ENCODE measurements at places on chromosomes 3 and 15.

- no peak for DNase-seq
These were observed 2.4 kb upstream of the ADAMTSL3 start for GRCh38 chr15:83651541-83651940.

DNA sequence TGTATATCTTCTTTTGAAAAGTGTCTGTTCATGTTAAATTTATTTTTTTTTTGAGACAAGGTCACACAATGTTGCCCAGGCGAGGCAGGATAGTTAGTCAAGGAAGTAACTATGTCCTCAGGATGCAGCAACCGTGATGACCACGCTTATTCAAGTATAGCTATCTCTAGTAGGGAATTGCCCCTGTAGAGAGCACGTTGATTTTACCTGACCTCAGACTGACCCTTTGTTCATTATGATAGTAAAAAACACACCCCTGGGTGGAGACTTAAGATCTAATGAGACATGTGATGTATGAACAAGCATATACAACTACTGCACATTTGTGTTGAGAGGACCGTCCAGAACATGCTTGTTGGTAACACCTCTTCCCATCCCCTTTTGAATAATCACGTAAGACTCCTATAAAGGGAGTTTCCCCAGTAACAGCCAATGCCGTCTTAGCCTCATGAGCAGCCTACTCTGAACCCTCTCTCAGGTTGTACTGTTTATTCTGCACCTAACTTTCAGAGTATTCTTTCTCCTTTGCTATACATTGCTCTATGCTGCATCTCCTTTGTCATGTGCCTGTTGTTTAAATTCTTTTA lies 32.9 kb downstream of the ZNF621 start:
- no peak for DNase-seq

GRCh38 chr3:12829886-12830784 lies 11.2 kb downstream of the RPL32 start:
- DNase-seq = no peak

GRCh38 chr3:126364731-126365301 lies 7.6 kb upstream of the KLF15 start:
- no peak for DNase-seq

GRCh38 chr3:24541935-24542334 lies 47.3 kb upstream of the THRB start:
- no peak for DNase-seq

DNA sequence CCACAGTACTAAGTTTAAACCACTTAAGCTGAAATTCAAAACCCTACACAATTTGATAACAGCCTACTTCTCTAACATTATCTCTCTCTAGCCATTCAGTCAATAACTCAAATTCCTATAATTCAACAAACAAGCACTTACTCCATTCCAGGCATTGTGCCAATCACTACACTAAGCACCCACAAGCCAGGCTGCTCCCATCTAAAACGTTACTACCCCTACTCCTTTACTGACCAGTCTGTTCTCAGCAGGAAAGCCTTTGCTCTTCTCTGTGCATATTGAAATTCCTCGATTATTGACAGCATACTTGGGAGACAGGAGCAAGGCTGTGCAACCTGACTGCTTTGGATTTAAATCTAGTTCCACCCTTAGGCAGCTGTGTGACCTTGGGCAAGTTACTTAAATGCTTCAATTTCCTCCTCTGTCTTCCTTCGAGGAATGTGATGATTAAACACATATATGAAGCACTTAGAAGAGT lies 177.2 kb upstream of the THBS1 start:
- DNase-seq = no peak

DNA sequence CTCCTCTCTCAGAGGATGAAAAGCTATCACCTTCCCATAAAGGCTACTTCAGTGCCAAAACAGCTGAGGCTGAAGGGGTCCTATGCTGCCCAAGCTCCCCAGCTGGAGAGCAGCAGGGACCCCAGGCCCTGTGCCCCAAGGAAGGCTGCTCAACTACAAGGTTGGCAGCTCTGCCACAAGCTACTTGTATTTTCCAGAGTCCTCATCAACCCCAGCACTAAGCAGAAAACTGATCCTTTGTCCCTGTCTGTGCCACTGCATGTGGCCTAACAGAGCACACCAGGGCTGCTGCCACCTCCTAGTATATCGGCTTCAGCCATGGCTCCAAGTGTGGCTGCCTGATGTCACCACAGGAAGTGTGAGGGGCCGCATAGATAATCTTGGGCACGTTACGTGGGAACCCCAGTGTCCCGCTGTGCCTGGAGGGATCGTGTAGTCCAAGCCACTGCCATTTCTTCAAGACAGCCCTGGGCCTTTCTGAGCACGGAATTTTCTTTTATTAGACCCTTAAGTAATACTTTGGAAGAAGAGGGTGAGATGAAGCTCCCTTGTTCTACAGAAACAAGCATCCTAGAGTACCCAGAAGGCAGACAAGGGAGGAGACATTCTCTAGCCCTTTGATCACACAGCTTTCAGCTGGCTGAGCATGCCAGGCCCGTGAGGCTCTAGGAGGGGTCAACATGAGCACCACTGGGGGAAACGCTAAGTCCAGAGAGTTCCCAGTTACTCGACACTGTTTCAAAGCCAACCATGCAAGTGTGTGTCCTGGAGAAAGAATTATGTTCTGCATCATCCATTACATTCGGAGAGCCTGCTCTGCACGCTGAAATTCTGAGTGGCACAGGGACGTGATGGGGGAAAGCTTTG lies 60.7 kb downstream of the CAPN7 start:
- no peak for DNase-seq

DNA sequence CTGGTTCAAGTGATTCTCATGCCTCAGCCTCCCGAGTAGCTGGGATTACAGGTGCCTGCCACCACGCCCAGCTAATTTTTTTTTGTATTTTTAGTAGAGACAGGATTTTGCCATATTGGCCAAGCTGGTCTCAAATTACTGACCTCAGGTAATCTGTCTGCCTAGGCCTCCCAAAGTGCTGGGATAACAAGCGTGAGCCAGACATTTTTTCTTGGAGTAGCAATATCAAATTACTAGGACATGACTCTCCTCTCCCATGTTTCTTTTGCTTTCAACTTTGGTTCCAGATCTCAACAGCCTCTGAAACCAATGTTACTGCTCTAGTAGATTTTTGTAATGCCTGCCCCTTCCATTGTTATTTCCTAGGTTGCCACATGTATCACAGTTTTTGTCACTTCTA lies 462.0 kb downstream of the GBE1 start:
- DNase-seq = no peak

- DNase-seq = no peak
These were observed 349.6 kb upstream of the KCNMB2 start for GRCh38 chr3:178186666-178187065.

- DNase-seq = no peak
These were observed 127.3 kb downstream of the PPM1L start for GRCh38 chr3:160883373-160883772.

DNA sequence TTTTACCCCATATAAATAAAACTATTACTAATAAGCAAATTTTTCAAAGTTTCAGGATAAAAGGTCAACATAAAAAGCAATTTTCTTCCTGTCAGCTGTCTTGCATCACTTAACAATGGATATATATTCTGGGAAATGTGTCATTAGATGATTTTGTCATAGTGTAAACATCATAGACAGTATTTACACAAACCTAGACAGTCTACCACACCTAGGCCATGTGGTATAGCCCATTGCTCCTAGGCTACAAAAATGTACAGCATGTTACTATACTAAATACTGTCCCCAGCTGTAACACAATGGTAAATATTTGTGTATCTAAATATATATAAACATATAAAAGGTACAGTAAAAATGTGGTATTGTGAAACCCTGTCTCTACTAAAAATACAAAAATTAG lies 156.7 kb downstream of the ANO10 start:
- DNase-seq = no peak

DNA sequence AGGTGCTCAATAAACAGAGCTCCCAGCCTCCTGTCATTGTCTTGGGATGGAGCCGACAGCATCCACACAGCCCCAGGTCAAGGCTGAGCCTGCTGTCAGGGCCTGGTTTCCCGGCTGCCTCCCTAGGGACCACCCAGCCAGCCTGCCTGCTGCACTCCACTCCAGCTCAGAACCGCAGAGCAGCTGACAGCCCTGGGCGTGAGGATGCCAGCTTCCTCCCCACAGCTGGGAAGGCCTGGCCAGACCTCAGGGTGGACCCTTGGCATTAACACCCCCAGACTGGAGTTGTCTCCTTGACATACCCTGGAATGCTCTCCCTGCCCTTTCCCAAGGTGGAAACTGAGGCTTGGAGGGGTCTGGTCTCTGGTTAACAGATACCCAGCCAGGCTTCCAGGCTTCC lies 112.0 kb downstream of the WNT7A start:
- no peak for DNase-seq

DNA sequence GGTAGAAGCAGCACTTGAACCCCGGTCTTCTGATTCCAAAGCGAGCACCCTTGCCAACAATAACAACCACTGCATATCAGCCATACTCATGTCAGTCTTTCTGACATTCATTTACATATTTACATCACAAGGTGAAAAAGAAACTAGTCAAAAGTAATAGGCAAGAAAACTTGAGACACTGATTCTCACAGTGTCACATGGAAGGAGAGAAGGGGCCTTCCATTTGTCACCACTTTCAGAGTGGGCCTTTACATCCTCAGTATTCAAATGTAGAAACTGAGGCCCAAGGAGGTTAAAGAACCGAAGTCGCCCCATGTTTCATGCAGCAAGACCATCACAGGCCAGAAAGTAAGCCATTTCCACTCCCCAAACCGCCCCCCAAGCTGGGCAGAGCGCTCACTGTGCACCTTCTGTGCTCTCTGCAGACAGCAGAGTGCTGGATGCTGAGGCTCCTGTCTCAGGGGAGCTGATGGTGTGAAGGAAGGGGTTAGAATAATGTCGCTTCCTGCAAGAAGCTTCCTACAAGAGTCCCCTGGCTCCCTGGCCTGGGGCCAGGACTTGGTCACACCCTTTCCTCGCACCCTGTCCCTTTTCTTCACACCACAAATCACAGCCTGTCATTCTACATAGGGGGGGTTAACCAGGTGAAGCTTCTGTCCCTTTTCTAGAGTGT lies 260.1 kb downstream of the UACA start:
- DNase-seq = no peak

DNA sequence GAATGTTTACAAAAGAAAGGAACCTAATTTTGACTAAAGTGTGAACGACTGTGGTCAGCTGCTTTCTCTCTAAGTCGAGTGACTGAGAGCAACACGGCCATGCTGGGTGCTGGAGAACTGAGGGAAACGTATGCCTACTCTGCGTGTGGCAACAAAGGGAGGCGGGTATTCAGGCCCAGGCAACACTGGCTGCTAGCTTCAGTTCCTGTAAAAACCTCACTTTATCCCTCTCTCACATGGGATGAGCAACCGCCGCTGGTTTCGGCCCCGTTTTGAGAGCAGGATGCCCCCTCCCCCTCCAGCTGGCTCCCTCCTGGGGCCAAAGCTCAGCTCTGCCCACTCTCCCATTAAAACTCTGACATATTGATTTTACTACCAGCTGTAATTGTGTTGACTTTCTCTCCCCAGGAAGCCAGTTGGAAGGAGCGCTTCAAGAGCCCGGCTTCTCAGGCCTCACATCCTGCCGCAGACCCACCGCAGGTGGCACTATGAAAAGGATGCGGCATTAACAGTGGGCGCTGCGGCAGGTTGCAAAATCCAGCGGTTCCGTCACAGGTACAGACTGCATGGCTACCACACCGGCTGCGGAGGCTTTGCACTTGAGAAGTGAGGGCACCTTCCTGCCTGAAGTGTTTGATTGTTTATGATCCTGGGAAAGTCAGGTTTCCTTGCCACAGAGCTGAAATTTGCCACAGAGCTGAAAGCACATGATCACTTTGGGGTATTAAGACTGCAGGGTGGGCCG lies 12.7 kb downstream of the PLXND1 start:
- DNase-seq = peak; percentile 90

- no peak for DNase-seq
These were observed 14.2 kb upstream of the SNX22 start for GRCh38 chr15:64137226-64137833.

DNA sequence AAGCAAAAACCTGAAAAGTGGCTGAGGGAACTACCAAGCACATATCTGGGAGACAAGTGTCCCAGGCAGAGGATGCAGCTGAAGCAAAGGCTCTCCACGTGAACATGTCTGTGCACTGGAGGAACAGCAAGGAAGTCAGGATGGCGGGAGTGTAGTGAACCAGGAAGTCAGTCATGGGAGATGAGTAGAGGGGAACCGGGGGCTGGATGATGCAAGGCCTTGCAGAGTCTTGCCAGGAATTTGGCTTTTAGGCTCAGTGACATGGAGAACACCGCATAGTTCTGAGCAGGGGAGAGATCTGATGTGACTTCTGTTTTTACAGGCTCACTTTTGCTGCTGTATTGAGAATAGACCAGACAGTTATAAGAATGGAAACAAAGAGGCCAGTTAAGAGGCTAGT lies 19.0 kb downstream of the C2CD4A start:
- no peak for DNase-seq

GRCh38 chr3:71339049-71339448 lies 244.5 kb downstream of the FOXP1 start:
- DNase-seq = peak; percentile 61

DNA sequence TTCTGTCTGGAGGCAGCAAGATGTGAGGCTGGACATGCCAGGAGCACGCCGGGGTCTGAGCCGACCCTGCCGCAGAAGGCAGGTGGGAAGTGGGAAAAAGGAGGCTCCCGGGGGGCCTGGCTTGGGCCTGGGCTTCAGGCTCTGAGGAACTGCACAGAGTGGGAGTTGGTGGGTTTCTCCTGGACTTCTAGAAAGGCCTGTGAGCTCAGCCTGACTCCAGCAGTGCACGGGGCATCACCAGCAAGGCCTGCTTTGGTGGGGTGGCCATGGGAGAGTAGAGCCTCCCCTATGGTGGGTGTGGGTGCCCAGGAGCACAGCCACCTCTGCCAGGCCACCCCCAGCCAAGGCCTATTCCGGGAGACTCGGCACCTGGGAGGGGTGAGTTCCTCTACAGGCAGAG lies 18.1 kb upstream of the SLC41A3 start:
- DNase-seq = no peak

DNA sequence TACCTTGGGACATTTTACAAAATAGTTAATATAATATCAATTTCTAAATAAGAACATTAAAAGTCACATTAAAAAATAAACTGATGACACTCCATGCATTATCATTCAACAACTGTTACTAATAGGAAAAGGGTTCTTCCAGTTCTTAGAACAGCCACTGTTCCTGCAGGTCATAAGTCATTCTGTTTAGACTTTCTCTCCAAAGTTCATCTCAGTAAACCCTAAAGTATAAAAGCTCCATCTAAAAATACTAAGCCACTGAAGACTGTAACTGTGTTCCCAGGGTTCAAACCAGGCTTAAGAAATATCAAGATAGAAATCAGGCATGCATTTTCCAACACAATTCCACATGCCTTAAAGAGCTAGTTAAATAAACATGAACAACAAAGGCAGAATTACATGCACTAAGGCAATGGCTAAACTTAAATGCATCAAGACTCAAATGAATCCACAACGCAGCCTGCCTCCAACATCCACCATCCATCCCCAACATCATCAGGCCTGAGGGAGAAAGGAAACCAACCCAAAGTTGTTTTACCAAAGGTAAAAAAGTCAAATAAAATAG lies 46.2 kb downstream of the DMXL2 start:
- DNase-seq = no peak

Data from DMS79 (cell line).